Omental fat pad (tissue), 4 donors: ENCODE measurements at places on chromosomes 1 and 21. TPM values are rescaled to one million over a fixed set of nuclear protein-coding genes. Genes with fewer than 3 reads are reported as not detected.

KPRP gene
- total RNA-seq, result not detected

TSPEAR gene
- total RNA-seq, result not detected

RNASEL gene
- 4.8 TPM for total RNA-seq

VSIG8 gene
- not detected for total RNA-seq
